SK-N-DZ (cell line): ENCODE measurements at places on chromosomes 7 and 10.

GRCh38 chr10:119003572-119004289 is 25.8 kb upstream of the NANOS1 start:
- no peak for DNase-seq

- no peak for DNase-seq
Measured at GRCh38 chr7:82530361-82530760, 86.8 kb upstream of the CACNA2D1 start.

- DNase-seq, result no peak
Measured at GRCh38 chr10:97547962-97548361, 24.6 kb upstream of the ANKRD2 start.

DNA sequence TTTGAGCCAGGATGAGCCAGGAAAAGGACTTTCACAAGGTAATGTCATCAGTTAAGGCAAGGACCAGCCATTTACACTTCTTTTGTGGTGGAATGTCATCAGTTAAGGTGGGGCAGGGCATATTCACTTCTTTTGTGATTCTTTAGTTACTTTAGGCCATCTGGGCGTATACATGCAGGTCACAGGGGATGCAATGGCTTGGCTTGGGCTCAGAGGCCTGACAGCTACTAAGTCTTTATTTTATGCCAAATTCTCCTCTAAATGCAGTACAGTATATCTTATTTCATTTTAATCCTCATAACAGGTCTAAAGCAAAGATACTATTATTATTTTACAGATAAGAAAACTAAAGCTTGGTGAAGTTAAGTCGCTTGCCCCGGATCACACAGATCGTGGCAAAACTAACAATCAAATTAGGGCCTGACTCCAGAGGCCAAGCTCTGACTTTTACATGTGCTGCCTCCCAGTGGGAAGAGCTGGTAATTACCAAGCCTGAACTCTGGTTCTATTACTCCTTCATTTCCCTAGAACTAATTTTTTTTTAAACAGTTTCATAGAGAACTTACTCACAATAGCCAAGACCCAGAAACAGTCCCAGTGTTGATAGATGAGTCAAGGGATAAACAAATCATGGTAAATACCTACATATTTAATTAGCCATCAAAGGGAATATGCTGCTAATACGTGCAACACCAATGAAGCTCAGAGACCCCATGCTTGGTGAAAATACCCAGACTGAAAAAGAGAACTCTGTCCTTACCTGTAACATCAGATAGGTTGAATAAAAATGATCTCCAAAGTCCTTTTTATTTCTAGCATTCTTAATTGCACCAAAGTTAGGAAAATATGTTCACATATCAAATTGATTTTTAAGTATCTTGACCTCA is 35.4 kb downstream of the C7orf25 start:
- DNase-seq, result peak; percentile 52

DNA sequence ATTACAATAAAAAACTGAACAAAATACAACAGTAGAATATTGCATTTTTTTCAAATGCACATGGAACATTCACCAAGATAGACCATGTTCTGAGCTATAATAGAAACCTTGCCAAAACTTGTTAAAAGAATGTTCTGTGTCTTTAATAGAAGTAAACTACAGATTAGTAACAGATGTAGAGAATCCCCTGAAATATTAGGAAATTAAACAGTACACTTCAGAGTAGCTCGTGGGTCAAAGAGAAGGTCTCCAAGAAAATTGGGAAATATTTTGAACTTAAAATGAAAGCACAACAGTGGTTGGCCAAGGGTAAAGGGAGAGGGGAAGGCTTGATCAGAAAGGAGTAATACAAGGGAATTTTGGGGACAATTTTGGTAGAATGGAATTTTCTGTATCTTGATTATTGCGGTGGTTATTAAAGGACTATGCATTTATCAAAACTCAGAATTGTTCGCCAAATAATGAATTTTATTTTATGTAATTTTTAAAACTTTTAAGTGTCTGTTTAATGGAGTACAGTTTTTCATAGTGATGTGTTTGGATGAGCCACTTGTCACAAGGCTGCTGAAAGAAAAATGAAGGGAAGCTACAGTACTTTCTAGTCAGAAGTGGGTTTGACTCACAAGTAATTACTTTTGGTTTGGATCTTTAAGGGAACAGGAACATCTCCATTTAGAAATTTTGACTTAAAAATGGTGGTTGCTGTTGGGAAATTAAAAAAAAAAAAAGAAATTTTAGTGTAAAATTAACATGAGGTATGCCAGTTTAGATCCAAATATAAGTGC is 10.2 kb downstream of the PLEKHA8 start:
- no peak for DNase-seq

- no peak for DNase-seq
Measured at GRCh38 chr10:23370106-23370505, 25.5 kb upstream of the C10orf67 start.

DNA sequence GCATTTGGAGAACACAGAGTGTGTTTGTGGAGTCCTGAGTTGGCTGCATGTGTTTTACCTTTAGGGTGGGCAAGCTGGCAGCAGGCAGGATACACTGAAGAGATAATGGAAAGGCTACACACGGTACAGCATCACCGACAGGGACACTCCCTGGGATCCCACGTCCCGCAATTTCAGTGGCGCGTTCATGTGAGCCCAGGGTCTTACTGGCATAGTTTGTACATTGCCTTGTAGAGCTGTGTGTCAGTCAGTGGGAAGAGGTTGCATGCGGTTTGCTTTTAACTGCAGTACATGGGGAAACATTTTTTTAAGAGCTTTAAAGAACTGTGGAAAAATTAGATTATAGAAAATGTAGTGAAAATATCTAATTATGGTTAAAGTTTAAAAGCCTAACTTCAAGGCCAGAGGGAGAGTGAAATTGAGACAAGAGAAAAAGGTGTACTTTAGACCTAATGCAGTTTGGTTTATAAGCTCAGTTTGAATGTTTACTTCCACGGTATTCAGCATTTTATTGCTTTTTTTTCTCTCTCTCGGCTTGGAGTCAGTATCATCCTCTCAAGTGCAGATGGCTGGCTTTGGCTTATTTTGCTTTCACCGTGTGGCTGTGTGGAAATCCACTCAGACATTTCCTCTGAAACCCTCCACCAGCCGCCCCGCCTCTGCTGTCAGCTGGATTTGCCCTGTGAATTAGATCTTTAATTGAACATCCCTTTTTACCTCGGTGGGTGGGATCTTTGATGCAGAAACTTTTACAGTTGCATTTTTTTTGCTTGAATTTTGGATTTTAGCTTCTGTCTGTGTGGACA is 364.2 kb upstream of the COBL start:
- DNase-seq, result peak; percentile 12

GRCh38 chr7:127882313-127882920 is 148.8 kb downstream of the LRRC4 start:
- no peak for DNase-seq

DNA sequence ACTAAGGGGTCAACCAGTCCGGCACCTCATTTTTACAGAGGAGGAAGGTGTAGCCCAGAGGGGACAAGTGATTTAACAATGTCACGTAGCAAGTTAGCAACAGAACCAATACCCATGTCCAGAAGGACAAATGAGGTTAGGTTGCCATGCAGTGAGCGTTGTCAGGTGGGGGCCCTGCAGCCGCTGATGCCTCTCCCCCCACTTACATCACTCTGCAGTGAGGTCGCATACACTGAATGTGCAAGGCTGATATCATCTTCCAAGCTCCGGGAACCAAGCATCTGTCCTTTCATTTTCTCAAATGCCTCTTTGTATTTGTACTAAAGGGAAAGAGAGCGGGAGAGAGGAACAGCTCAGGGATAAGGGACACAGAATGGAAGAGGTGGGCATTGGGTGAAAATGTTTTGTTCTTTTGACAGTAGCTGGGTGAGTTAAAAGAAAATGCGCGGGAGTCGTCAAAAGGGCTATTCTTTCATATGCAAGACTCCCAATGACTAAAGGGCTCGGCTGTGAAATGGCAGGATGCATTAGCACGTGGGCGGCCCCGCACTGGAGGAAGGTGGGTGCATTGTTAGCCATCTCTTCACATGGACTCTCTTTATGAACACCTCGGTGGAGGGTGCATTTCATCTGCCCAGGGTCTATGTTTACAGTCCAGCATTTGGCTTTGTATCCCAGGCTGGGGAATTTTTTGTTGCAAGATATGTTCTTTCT is 49.7 kb downstream of the NRAP start:
- no peak for DNase-seq

DNA sequence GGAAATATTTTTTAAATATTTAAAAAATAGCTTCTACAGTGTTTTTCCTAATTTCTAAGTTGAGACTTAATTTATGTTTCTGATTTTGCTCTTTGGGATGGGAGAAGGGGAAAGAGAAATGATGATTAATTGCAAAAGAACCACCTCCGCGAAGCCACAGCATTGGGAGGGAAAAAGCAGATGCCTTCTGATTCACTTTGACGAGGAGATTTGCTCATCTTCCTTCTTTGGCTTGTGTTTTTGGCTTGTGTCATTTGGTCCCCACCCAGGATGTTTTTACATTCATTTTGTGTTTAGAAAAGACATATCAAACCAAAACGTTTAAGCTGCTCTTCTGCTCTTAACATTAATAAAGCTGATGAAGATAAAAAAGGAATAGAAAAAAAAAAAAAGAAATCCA is 121.7 kb downstream of the MACC1 start:
- DNase-seq, result no peak

DNA sequence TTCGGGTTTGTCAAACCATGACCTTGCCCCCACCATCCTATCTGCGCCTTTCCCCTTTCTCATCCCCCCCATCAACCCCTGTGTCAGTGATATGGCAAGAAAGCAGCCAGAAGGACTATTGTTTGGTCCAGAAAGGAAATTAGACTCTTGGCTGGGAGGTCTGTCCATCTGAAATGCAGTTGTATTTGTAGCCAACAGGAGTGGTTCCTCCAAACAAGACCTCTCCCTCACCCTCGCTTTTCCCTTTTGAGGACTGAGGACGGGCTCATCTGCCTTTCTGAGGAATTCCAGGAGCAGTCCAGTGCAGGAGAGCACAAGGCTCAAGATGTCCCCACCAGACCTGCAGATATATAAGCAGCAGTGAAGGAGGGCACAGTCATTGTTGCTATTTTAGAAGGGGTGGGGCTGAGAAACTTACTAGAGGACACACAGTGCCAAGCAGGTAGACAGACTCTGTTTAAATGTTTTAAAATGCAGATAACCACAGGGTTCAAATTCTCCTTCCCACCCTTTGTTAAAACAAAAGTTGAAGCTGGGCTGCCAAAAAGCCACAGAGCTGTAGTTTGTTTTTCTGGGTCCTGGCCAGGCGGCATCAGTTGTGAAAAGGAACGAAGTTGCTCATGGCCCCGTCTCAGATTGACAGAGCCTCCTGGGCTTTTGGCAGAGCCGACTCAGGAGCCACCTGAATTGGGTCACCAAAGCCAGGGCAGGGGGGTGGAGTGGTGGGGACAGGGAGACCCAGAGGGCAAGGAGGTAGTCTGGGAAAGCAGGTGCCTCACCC is 37.3 kb downstream of the CYP17A1 start:
- DNase-seq, result no peak

DNA sequence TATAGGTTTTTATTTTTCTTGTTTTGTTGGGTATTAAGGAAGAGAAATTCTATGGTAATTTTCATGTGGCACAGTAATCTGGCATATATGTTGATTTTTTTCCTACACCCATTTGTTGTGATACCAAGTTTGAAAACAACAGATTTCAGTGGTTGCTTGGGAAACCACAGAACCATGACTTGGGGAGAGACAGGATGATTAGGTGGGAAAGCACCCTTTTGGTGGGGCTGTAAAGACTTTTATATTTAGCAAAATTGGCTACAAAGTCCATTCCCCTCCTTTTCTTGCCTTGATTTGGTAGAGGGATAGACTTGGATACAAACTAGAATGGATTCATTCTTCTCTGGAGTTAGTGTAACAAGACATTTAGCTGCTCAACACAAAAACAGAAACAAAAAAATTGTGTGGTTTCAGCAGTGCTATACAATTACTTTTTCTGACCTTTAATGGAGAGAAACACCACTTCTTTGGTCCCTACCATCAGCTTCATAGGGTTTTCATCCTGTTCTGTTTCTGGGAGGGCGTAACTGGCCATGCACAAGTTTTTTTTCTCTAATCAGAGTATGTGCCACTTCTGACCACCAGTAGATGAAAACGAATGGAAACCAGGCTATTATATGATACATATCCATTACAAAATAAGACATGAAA is 52.7 kb downstream of the FIGNL1 start:
- no peak for DNase-seq

- no peak for DNase-seq
Measured at GRCh38 chr10:107081644-107082043, 82.9 kb downstream of the SORCS1 start.

- DNase-seq, result no peak
Measured at GRCh38 chr7:116271963-116272886, 61.9 kb downstream of the TES start.

- DNase-seq, result no peak
Measured at GRCh38 chr10:119401671-119402395, 140.7 kb downstream of the RGS10 start.

GRCh38 chr10:110358278-110358677 is 53.6 kb upstream of the SMNDC1 start:
- no peak for DNase-seq

DNA sequence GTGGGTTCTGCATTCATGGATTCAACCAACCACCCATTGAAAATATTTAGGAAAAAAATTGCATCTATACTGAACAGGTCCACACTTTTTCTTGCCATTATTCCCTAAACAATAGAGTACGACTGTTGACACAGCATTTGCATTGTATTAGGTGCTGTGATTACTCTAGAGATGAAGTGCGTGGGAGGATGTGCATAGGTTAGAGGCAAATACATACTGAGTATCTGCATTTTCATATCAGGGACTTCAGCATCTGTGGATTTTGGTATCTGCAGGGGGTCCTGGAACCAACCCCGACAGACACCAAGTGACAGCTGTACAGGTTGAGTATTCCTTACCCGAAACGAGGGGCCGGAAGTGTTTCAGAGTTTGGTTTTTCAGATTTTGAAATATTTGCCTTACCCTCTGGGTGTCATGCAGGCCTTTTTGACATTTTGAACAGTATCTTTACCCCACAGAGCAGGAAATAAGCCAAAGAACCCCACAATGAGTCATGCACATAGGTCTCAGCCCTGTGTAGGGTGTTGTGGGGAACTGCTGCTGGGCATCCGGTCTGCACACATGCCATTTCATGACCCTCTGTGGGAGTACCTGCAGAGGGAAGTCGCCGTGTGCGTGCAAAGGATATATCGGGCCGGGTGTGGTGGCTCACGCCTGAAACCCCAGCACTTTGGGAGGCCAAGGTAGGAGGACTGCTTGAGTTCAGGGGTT is 14.5 kb downstream of the NUDT5 start:
- DNase-seq, result no peak

- DNase-seq, result no peak
Measured at GRCh38 chr10:78703593-78703992, 365.2 kb upstream of the ZMIZ1 start.

DNA sequence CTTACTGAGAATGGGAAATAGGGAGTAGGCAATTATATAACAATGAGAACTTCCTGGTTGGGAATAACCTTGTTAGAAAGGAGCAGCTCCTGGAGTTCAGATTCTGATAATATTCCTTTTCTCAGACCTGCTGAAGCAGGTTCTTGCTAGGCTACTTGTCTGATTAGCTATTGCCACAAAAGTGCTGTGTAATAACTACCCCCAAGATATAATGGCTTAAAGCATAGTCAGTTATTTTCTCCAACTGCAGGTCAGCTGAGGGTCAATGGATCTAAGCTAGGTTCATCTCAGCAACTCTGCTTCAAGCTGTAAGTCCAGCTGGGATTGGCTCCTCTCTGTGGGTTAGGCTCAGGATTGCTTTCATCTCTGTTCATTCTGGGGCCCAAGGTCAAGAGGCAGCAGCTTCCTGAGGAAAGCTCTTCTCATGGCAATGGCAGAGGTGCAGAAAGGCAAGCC is 9.4 kb upstream of the CNOT4 start:
- DNase-seq, result no peak

GRCh38 chr7:48041653-48041970 is 6.3 kb downstream of the C7orf57 start:
- DNase-seq, result no peak
